ENCODE measurements at places on chromosomes 4 and X. TPM values are rescaled to one million over a fixed set of nuclear protein-coding genes. Genes with fewer than 3 reads are reported as not detected.

The TMEM271 gene
- total RNA-seq: not detected

The CYTL1 gene
- total RNA-seq: 13.9 TPM

The UCHL1 gene
- 71.6 TPM for total RNA-seq

The ELK1 gene
- total RNA-seq: 10.3 TPM

The ZGRF1 gene
- total RNA-seq: 5.3 TPM

Data from dermis lymphatic vessel endothelial cell (primary cell).